ENCODE measurements at places on chromosomes 13 and 19.

DNA sequence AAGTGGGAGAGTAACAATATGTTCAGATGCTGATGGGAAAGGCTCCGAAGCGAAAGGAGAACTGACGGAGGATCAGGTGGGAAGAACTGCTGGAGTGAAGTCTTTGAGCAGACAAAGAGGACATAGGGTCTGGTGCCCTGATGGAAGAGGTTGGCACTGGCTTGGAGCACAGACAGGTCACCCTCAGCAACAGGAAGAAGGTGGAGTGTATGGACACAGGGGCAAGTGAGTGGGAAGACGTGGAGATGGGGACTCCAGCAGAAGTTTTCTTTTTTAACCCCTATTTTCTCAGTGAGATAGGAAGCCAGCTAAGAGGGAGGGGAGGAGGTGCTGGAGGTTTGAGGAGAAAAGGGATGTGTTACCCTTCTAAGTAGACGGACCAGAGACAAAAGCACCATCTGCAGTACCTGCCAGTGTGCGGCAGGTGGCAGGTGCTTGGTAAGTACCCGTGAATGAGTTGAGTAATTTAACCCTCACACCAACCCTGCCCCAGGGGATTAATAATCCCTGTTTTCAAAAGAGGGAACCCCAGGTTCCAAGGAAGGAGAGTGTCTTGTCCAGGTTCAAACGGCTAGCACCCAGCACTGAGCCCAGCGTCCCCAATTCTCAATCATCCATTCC lies 11.2 kb downstream of the HAS1 start:
- no peak overlapping the region for H3K27ac ChIP-seq
- no peak for DNase-seq
- H3K4me3 ChIP-seq: no peak overlapping the region
- no peaks in the 10 kb centered on the region for H3K36me3 ChIP-seq

- H3K27me3 ChIP-seq: no peaks in the 10 kb centered on the region
- DNase-seq: no peak
- peak overlapping the region; percentile 3 for H3K27ac ChIP-seq
- peaks cover 11% of the 10 kb centered on the region for H3K36me3 ChIP-seq
- peak overlapping the region; percentile 69 for H3K4me3 ChIP-seq
Observed at GRCh38 chr19:35931874-35932202, 4.3 kb upstream of the LRFN3 start.

DNA sequence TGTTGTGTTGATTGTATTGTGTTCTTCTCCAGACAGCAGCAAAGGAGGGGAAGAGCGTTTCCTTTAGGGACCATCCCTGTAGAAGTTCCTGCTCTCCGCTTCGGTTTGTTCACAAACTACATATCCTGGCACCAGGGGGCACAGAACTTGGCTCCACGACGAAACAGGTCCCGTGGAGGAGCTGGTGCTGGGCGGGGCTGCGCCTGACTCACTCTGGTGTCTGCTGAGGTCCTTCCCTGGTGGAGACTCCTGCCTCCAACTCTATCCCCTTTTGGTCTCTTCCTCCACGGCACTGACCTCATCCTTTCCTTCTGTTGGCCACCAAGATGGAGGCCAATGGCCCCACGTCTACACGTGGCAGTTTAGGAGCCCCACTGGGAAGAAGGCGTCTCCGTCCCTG lies 14.7 kb downstream of the TMPRSS9 start:
- peaks cover 5% of the 10 kb centered on the region for H3K27me3 ChIP-seq
- H3K27ac ChIP-seq: no peak overlapping the region
- no peak overlapping the region for H3K4me3 ChIP-seq
- DNase-seq: no peak
- H3K36me3 ChIP-seq: peaks cover 7% of the 10 kb centered on the region
- peaks cover 3% of the 10 kb centered on the region for H3K4me1 ChIP-seq

DNA sequence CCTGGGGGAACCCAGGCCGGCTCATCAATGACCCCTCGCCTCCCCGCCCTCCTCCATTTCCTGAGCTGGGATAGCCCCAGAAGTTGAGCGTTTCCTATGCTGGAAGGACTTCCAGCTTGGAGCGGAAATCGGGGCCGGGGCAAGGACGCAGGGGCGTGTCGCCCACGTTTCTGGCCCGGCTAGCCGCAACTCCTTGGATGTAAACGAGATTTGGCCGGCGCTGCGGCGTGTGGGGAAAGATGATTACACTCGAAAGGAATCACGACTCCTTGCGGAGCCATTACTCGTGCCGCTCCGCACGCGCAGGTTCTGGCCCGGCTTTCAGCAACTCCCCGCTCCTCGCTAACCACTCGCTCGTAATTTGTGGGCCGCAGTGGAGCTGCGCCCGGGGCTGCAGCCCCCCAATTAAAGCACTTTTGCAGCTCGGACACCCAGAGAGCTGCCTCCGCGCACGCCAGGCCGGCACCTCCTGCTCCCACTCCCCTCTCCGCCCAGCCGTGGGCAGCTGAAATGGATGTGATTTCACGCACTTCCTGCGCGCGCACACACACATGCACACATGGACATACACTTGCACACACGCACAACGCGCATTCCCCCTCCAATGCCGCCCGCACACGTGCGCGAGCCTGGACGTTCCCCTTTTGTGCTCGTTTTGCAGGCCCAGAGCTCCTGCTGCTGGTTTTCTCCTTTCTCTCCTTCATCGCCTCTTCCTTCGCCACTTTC lies 15.7 kb downstream of the ZIC5 start:
- peaks cover 60% of the 10 kb centered on the region for H3K27me3 ChIP-seq
- no peak for DNase-seq
- H3K36me3 ChIP-seq: peaks cover 6% of the 10 kb centered on the region
- H3K27ac ChIP-seq: no peak overlapping the region
- H3K4me1 ChIP-seq: peaks cover 19% of the 10 kb centered on the region

DNA sequence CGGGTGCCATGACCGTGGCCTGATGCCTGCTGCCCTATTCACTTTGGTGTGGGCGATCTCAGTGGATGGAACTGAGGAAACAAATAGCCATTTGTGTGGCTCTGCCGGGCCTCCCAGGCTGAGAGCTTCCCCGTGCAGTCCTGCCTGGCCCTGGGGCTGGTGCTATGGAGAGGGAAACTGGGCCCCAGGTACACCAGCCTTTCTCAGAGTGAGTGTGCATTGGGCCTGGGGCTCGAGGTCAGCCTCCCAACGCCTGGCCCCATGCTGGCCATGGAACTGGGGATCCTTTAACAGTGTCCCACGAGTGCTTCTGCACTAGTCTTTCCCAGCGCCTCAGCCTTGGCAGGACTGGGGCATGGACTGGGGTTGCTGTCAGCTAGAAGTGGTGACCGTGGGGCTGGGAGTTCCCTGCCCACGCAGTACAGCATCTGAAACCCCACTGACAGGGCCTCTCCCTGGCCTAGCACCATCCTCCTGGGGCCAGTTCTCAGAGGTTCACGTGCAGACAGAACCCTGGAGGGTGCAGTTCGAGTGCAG lies 10.5 kb downstream of the PLEKHF1 start:
- no peaks in the 10 kb centered on the region for H3K27me3 ChIP-seq
- DNase-seq: no peak
- H3K4me3 ChIP-seq: peak overlapping the region; percentile 69
- peak overlapping the region; percentile 91 for H3K27ac ChIP-seq
- peaks cover 71% of the 10 kb centered on the region for H3K4me1 ChIP-seq

GRCh38 chr13:21458451-21458812 lies 671 bp downstream of the ZDHHC20 start:
- H3K4me3 ChIP-seq: peak overlapping the region; percentile 93
- H3K27ac ChIP-seq: peak overlapping the region; percentile 89
- H3K36me3 ChIP-seq: peaks cover 16% of the 10 kb centered on the region

GRCh38 chr19:18989316-18989715 lies 44.0 kb downstream of the SUGP2 start:
- no peak overlapping the region for H3K4me3 ChIP-seq
- no peak overlapping the region for H3K27ac ChIP-seq
- no peak for DNase-seq

DNA sequence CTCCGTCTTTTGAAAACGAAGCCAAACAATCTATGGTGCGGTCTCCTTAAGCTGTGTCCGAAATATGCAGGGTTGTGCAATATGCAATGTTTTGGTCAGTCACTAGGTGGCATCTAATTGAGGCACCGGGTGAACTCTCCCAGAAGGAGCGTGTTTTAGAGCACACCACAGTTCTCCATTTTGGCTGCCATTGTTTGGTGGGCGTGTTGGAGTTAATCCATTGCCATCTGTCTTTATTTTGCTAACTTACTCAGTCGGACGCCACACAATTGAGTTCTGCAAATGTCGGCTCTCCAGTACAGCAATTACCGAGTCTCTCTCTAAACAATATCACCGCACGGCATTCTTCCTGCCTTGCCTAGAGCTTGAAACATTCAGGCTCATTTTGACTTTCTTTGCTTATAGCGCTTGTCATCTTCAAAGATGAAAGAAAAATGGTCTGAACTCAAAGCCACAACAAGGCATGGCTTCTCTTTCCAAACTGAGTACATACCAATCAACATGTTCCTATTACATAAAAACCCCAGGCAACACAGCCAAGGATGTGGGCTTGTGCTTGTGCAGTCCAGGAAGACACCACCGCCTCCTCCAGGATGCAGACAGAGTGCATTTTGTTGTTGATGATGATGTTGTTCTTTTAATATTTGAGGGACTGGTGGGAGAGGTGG lies 182.0 kb upstream of the SERP2 start:
- peak; percentile 9 for DNase-seq
- H3K27ac ChIP-seq: peak overlapping the region; percentile 41
- no peak overlapping the region for H3K4me3 ChIP-seq
- H3K4me1 ChIP-seq: peaks cover 9% of the 10 kb centered on the region

GRCh38 chr19:12791345-12792050 lies at the start of gene JUNB:
JUNB (plus strand) TSS chr19:12791486; CDS start chr19:12791772, 286 bp downstream.
- peak within 1 kb of the TSS; percentile 100 for H3K27ac ChIP-seq
- no peaks in the 10 kb centered on the region for H3K27me3 ChIP-seq
- peaks cover 36% of the 10 kb centered on the region for H3K4me1 ChIP-seq
- H3K4me3 ChIP-seq: peak within 1 kb of the TSS; percentile 95
- peaks cover 67% of the 10 kb centered on the region for H3K36me3 ChIP-seq

DNA sequence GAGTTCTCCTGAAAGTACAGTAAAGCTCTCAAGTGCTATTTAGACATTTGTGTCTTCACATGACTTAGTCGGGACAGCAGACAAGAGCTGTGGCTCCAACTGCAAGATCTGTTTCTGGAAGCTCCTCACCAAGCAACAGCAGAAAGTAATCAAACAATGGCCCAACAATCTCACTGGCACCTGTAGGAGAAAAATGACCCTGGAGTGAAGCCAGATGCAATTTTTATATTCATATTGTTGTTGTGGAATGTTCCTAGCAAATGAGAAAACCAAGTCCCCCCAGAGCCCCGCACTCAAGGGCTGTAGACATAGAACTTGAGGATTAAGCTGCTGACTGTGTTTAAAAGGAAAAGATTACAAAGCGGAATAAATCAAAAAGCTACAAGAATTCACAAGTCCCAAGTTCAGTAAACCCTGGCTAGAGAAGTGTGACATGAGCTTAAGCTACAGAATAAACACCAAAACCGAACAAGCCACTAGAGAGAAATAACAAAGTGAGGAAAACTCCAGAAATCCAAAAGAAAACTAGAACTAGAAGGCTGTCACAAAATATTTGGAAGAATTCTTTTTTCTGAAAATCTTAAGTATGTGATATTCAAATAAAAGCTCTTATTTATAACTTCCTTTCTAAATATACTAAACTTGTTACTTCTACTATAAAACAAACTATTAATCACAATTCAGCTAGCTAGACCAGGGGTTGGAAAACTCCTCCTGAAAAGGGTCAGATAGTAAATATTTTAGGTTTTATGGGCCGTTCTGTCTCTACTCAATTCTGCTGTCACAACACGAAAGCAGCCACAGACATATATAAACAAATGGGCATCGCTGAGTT lies 454.5 kb downstream of the SUCLA2 start:
- no peak for DNase-seq
- H3K4me3 ChIP-seq: no peak overlapping the region
- H3K27ac ChIP-seq: no peak overlapping the region
- no peaks in the 10 kb centered on the region for H3K27me3 ChIP-seq
- no peaks in the 10 kb centered on the region for H3K36me3 ChIP-seq
- H3K4me1 ChIP-seq: no peaks in the 10 kb centered on the region

GRCh38 chr19:46390866-46391265 lies 22.5 kb downstream of the CCDC8 start:
- H3K27me3 ChIP-seq: no peaks in the 10 kb centered on the region
- peaks cover 34% of the 10 kb centered on the region for H3K36me3 ChIP-seq
- H3K4me3 ChIP-seq: no peak overlapping the region
- H3K27ac ChIP-seq: no peak overlapping the region
- no peaks in the 10 kb centered on the region for H3K4me1 ChIP-seq

- DNase-seq: no peak
- no peaks in the 10 kb centered on the region for H3K4me1 ChIP-seq
- peaks cover 19% of the 10 kb centered on the region for H3K27me3 ChIP-seq
- no peaks in the 10 kb centered on the region for H3K36me3 ChIP-seq
Observed at GRCh38 chr13:43988302-43988701, 108.6 kb downstream of the LACC1 start.

DNA sequence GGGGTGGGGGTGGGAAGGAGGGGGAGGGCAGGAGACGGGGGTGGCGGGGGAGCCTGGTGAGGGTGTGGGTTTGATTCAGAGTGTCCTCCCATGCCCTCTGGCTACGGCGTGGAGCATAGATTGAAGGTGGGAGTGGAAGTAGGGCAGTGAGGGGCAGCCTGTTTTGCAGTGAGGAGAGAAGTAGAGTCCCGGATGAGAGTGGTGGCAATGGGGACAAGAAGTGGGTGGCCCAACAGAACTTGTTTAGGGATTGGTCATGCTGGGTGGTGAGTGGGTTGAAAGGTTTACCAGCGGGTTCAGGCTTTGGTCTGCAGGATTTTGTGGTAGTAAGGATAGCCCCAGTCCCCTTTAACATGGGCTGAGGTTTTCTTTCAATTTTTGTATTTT lies 35.5 kb downstream of the SIPA1L3 start:
- peak overlapping the region; percentile 13 for H3K27ac ChIP-seq
- DNase-seq: no peak
- H3K27me3 ChIP-seq: no peaks in the 10 kb centered on the region
- peaks cover 12% of the 10 kb centered on the region for H3K4me1 ChIP-seq
- no peaks in the 10 kb centered on the region for H3K36me3 ChIP-seq
